Spinal cord (tissue), 10 donors: ENCODE measurements at places on chromosomes 13 and 19. TPM values are rescaled to one million over a fixed set of nuclear protein-coding genes. Genes with fewer than 3 reads are reported as not detected.

SLC25A15 gene
- total RNA-seq, result 16.0 TPM

RFPL4AL1 gene
- not detected for total RNA-seq

SOX1 gene
- total RNA-seq, result 0.99 TPM

MYO16 gene
- 11.7 TPM for total RNA-seq

ZNF729 gene
- total RNA-seq, result 0.30 TPM
